Effector CD8-positive, alpha-beta T cell (primary cell): ENCODE measurements at places on chromosomes 6 and 20.
A peak's percentile ranks its signal among the peaks of the same experiment; 100 is the strongest.

GRCh38 chr6:149334201-149334600, 16.7 kb downstream of the TAB2 start:
- no peak for DNase-seq

- no peak for DNase-seq
Measured at GRCh38 chr6:150606168-150606591, 6.5 kb downstream of the PLEKHG1 start.

- no peak for DNase-seq
Measured at GRCh38 chr20:14612391-14612790, 275.0 kb upstream of the FLRT3 start.

DNA sequence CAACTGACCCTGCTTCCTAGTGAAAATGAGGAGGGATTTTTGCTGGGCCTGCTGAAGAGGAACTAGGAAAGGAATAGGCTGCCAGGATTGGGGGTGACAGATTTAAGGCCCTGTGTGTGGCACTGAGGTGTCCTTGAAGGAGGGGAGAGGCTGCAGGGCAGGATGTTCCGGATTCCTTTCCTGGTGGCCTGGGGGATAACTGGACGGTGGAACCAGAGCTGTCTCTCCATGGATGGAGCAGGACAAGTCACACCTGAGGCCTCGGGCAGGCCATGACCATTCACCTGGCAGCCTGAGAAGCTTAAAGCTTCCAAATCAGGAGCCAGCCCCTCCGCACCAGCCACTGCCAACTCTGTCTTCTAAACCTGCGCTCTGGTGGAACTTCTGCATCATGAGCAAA, 56.0 kb upstream of the SLC22A23 start:
- DNase-seq = no peak

- DNase-seq = no peak
Measured at GRCh38 chr20:26214991-26215390, 518.3 kb upstream of the ZNF337 start.

DNA sequence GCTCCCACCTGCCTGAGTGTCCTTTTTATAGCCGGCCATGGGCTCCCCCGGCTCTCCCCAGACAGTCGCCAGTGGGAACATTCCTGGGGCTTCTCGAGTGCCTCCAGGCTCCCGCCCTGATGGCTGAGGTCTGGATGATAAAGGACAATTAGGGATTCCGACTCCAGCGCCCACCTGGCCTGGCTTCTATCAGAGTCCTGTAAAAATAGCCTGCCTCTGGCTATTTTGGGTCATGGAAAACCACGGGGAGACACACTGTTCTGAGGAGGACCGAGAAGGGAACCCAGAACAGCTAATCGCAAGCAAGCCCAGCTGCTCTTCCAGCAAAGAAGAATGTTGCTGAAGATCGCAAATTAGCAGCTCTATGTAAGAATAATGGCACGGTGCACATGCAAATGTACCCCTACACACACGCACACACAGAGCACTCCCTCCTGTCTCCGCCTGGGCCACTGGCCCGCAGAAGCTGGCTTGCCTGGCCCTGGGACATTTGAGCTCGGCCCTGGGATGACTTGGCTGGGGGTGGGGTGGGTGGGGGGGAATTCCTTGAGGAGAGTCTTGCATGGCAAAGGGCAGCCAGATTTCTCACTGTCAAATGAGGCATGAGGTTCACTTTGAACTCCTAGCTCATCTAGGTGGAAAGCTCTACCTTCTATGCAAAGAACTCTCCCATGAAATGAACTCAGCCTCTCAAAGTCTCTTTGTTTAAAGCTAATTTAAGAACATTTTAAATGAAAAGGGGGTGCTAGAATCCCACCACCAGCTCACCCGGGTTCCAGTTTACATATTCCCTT, 55.3 kb downstream of the CTCFL start:
- no peak for DNase-seq

DNA sequence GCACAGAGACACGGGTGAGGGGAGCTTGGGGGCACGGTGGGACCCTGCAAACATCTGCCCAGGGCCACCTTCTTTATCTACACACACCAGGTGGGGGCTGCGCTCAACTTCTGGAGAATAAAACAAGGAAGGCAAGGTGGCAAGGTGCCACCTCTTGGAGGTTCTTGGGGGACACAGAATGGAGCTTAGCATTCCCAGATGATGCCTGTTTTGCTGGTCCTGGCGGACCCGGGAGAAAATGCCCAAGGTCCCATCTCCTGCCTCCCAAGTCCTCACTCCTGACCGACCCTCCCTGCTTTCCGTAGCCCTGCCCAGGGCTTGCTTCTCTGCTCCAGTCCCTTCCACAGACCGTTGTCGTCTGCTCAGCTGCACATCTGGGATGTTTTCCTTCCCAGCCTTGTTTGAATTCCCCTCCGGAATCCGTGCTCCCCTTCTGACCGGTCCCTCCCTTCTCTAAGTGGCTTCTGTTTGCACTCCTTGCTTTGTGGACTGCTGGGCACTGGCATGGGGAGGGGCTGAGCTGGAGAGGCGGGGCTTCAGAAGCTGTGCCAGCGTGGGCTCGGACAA, 13.1 kb downstream of the ITPR3 start:
- no peak for DNase-seq

DNA sequence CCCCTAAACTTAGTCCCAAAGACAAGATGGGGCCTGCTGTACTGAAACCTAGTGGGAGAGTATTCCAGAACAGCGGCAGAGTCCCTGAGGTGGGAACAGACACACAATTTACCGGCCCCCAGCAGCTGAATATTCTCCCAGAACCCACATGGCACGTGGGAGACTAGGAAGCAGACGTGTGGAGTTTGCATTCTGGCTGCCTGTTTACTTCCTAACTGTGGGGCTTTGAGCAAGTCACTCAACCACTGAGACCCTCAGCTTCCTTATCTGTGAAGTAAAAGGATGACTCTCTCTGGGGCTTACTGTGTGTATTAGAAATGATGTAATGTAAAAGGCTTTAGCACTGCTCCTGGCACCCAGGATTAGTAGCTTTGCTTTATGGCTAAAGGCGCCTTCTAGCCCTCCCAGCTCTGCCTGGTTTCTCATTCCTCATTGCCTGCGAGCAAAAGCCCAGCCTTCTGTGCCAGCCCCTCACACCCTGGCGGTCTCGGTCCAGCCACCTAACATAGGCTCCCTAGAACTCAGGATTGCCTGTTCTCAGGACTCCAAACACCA, 353.1 kb downstream of the CDC5L start:
- DNase-seq = no peak

DNA sequence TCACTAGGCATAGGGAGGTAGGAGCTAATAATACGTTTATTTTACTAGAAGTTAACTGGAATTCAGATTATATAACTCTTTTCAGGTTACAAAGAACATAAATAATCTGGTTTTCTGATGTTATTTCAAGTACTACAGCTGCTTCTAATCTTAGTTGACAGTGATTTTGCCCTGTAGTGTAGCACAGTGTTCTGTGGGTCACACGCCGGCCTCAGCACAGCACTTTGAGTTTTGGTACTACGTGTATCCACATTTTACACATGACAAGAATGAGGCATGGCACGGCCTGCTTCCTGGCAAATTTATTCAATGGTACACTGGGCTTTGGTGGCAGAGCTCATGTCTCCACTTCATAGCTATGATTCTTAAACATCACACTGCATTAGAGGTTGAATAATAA, 1.1 kb downstream of the HFE start:
- DNase-seq = no peak

- no peak for DNase-seq
Measured at GRCh38 chr20:871948-872347, 38.4 kb downstream of the FAM110A start.

- peak; percentile 29 for DNase-seq
Measured at GRCh38 chr6:34791164-34791700, 651 bp upstream of the BLTP3A start.

GRCh38 chr6:111114087-111114443, 26.8 kb downstream of the SLC16A10 start:
- DNase-seq = no peak

GRCh38 chr6:53984163-53984562, 127.1 kb upstream of the MLIP start:
- DNase-seq = no peak

GRCh38 chr20:29079769-29080690, 2177.4 kb upstream of the DEFB115 start:
- DNase-seq = no peak

DNA sequence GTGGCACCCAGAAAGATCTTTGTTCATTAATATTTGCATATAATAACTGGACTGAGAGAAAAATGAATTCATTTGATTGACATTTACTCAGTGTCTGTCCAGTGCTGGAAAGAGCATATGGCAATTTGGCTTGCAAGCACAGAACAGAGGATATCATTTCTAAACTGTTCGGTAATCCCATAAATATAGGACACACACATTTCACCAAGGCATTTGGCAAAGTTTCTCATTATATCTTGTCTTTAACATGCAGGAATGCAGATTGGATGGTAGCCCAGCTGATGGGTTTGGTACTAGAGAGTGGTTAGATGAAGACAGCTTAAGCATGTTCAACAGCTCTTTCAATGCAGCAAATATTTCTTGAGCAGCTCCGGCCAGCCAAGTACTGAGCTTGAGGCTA, 259.2 kb downstream of the PRKN start:
- DNase-seq = no peak

- no peak for DNase-seq
Measured at GRCh38 chr6:99801805-99802204, 192.2 kb downstream of the MCHR2 start.

DNA sequence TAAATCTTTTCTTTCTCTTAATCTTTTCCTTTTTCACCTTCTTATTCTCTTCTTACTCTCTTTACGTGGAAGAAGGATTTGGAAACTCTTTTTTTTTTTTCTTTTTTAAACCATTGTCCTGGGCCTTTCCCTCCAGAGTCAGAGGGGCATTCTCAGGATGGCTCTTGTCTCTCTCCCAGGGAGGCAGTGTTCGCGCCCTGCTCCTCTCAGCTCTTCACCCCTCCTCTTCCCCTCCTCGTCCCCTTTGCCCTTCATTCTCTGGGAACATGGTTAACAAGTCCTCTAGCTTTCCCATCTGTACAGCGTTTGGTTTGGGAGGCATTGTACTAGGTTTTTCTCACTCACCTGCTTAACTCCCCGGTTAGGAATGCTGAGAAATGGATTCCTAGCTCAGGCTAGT, 52.0 kb upstream of the TFB1M start:
- DNase-seq = no peak

DNA sequence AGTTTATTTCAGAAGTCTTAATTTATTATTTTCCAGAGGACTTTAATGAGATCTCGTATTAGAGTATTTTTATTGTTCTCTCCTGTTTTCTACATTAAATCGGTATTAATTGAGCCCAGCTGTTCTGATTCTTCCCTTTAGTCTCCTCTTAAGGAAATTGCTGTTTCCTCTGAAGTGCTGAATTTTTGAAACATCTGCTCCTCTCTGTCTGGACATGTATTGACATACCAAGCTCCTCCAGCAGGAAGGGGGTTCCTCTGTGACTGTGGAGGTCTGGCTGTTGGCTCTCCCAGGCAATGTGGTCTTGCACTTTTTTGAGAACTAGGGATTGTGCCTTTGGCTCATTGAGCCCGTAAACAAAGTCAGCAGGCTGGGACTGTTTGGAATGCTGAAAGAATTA, 74.9 kb downstream of the MAP3K4 start:
- no peak for DNase-seq

- DNase-seq = no peak
Measured at GRCh38 chr6:147238164-147238563, 33.9 kb downstream of the STXBP5 start.

DNA sequence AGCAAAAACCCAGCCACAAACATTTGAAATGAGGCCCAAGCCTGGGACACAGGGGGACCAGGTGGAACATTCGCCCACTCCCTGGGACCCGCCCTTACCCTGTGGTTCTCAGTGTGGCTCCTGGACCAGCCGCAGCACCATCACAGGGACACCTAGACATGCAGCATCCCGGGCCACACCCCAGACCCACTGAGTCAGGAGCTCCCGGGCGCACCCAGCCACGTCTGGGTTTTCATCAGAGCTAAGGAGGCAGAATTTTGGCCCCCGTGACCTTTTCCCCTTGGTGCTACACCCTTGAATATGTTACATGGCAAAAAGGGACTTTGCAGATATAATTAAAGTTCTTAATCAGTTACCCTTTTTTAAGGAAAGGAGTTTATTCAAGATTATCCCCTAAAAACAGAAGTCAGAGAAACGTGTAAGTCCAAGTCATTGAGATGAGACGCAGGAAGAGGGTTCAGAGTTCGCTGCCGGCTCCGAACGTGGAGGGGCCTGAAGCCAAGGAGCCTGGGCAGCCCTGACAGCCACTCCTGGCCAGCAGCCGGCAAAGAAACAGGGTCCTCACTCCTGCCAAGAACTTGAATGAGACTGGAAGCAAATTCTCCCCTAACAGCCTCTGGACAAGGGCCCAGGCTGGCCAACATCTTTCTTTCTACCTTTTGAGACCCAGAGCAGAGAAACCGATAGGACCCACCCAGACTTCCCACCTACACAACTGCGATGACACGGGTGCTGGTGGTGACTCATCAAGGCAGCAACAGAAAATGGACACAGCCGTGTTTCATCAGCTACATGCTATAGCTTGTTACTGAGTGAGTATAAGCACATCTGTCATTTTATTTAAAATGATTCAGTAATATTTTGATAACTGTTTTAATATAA, 25.3 kb downstream of the BFSP1 start:
- DNase-seq = no peak
